Left ventricle myocardium inferior (tissue), 1 donor: ENCODE measurements at places on chromosomes 1 and 21.

GRCh38 chr21:40339050-40339449 lies 471.8 kb downstream of the PCP4 start:
- no peak for DNase-seq

- DNase-seq = no peak
Measured at GRCh38 chr1:14756589-14757285, 158.3 kb downstream of the KAZN start.

DNA sequence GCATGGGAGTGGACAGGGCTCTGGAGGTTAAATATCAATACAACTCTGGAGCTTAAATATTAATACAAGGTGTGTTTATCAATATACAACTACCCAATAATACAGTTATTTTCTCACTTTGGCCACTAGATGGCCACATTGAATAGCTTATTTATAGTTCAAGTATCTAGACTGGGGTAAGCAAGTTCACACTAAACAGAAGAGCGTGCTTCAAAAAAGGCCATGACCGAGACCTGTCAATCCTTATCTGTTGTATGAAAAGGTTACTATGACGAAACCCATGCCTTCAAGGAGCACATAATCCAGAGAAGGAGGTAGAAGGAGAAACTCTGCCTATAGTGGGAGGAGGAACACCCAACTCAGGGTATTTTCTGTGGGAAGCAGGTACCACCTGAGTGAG lies 29.1 kb downstream of the CHML start:
- DNase-seq = no peak

GRCh38 chr1:45141247-45142003 lies 65.0 kb downstream of the ZSWIM5 start:
- no peak for DNase-seq

GRCh38 chr1:40450495-40451237 lies 390 bp downstream of the ZFP69B start:
- DNase-seq = no peak

DNA sequence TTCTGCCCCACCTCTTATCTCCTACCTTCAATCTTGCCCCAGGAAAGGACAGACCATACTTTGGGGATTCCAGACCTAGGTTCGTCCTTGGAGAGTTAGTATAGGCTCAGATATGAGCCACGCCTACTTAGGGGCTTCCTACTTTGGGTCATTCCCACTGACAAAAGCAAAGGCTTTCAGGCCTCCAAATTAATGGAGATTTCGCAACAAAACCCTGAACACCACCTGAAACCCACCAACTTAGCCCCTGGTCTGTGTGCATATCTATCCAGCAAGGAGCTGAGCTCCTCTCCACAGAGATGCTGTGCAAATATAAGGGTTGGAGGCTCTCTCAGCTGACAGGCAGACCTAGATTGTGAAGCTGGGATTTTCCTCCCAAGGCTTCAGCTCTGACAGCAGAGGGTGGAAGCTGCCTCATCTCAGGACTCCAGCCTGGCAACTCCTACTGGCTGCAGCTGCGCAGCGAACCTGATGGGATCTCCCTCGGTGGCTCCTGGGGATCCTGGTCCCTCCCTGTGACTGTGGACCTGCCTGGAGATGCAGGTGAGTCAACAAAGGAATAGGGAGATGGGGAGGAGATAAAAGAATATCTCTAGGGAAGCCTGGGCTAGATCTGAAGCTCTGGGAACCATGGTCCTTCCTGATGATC lies 2.1 kb downstream of the MPL start:
- no peak for DNase-seq

- DNase-seq = no peak
Measured at GRCh38 chr21:36105327-36105842, 29.5 kb upstream of the CBR3 start.

- DNase-seq = no peak
Measured at GRCh38 chr21:35779690-35780570, 280.4 kb downstream of the SETD4 start.

DNA sequence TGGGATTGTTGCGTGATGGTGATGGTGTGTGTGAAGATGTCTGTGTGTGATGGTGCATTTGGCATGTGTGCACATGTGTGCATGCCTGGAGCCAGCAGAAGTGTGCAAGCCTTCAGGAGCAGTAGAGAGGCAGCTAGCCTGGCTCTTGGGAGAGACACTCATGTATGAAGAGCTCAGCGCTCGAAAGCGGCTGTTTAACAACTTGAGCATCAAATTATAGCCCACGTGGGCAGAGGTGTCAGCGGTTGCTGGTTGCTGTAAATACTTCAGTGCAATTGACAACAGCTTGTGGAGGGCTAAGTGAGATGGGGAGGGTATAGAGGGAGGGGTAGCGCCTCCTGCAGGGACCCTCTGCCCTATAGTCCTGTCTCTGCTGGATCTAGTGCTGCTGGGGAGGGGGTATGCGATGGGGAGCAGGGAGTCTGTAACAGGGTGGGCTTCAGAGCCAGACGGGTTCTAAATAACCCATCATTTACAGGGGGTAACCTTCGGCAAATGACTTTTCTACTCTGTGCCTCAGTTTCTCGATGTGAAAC lies 21.5 kb downstream of the FOXD2 start:
- no peak for DNase-seq

GRCh38 chr1:222326006-222326709 lies 221.7 kb downstream of the HHIPL2 start:
- no peak for DNase-seq

- DNase-seq = no peak
Measured at GRCh38 chr1:230300322-230301301, 125.5 kb downstream of the PGBD5 start.

DNA sequence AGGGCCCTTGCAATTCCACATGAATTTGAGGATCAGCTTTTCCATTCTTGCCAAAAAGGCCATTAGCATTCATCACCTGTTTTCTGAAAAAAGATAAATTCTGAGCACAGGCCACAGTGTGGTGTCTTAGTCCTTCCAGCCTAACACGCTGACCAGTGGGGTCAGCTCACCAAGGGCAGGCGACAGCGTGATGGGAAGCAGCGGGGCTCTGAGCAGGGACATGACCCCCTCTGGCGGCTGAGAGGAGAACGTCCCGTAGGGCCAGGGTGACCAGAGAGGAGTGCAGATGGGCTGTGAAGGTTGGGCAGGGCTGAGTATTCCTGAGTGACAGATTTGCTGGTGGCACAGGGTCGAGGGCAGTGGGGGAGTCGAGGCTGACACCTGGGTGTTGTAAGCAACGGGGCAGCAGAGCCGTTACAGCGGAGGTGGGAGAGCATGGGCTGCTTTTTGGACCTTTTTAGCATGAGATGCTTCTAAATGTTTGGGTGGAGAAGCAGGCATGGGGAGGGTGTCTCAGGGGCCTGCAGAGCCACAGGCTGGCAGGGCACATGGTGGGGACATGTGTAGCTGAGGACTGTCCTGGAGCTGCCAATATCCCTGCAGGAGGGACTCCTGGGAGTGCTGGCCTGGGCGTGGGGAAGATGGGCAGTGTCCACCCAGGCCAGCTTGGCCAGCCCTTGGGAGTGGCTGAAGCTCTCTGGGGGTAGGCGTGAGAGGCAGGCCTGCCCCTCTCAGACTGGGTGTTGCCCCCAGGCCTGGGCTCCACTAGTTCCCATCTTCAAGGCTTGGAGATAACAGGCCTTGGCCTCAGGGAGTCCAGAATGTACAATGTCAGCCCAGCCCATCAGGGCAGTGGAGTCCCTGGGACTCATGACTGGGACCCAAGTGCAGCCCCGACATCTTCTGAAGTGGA lies 8.6 kb upstream of the CALML6 start:
- peak; percentile 88 for DNase-seq
